ENCODE measurements at places on chromosomes 1 and 21. TPM values are rescaled to one million over a fixed set of nuclear protein-coding genes. Genes with fewer than 3 reads are reported as not detected.

DNA sequence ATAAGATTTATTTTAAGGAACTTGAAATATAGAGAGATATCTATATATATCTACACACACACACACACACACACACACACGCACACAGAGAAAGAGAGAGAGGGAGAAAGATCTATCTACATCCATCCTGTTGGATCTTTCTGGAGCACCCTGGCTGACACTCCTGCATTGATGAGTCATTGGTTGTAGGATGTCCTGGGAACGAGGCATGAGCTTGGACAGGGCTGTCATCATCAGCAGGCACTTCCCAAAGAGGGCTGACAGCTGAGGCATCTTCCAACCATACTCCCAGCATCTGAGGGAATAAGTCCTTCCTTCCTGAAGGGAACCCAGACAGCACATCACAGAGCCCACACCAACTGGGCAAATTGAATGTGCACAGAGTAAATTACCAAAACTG, 99.1 kb upstream of the ERG start:
- DNase-seq: no peak

GRCh38 chr1:214970016-214970415, 112.5 kb upstream of the KCNK2 start:
- no peak for DNase-seq

Gene DENND2C
- 0.22 TPM for total RNA-seq

DNA sequence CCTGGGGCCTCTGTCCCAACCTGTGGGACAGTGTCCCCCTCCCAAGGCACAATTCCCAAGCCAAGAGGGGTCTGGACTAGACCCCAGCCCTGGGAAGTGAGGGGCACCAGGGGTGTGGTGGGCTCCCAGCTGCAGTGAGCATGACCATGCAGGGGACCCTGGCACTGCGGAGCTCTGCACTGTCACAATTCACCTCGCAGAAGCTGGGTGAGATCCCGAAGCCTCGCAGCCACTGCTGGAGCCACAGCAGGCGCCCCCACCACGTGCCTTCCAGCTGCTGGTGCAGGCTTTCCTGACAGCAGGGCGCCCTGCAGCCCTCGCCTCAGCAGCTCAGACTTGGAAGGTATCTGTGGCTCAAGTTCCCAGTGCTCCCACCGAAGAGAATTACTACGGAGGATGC, 10.0 kb upstream of the SRARP start:
- no peak for DNase-seq

Gene CD164L2
- total RNA-seq: not detected

DNA sequence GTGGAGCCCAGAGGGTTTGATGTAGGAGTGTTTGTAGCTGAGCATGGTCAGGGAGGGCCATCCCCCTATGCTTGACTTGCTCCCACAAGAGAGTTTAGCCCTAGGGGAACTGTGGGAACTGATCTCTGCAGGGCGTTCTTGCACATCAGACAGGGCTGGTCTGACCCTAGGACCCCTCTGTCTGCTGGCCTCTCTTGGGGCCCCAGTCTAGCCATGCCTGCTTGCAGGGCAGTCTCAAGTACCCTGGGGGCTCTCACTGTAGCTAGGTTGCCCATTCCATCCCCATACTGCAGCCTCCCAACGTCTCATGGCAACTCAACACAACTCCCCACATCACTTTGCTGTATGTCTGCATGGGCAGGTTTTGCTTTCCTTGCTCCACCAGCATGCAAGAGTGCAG, 1250.7 kb upstream of the B3GALT2 start:
- DNase-seq: no peak

DNA sequence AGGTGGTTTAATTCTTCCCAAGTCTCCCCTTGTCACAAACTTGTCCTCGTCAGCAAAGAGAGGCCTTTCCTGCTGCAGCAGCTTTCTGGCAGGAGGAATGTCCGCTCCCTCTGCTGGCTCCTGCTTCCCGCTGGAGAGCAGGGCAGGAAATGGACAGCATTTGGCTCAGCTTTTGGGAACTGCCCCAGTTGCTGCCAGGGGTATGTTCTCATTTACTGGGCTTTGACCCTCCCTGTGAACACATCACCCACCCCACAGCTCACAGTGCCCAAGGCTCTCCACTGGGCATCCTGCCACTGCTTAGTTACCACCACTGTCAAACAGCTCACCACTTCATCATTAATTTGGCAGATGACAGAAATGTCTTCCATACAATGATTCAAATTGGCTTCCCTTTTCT, 75.4 kb downstream of the MRPL37 start:
- DNase-seq: peak; percentile 45

DNA sequence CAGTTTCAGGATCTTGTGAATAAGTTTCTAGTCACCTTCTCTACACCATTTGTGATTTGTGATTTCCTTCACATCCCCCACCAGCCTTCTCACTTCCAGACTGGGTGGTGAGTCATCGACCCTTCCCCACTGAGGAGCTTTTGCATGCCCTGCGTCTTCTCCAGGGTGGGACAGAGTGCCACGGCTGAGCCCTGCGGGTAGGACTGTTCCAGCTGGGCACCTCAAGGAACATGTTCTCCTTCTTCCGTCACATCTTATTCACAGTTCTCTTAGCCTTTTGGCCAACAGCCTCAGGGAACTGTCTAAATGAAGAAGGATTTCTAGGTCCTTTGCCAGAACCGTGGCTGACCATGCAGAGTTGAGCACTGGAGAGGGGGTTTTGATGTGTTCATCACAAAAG, 116.5 kb downstream of the TMEM53 start:
- no peak for DNase-seq

DNA sequence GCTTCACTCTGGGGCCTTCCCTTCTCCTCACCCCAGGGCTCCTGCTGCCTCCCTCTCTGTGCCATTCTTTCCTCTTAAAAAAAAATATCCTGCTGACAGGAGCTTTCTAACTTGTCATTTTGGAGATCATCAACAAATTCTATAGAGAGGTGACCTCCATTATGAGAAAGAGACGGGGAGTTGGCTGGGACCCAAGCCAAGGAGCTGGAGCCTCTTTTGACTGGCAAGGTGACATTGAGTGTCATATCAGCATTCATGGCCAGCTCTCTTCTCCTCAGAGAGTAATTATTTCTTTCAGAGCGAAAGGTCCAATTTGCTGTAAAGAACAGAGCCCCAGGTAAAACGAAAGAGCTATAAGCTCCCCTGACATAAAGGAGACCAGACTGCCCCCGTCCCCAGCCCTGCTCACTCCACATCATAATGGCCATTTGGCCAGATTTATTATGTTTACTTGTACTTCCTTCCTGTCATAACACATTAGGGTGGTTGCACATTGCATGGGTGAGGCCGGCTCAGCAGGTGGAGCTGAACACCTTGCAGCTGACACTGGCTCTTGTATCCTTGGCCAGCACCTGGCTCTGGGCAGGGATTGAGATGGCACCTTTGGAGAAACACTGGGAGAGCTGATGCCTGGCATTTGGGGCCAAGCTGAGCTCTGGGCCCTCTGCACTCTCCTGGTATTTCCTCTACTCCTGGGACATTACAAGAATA, 404.0 kb upstream of the VAMP3 start:
- no peak for DNase-seq

All from endothelial cell of umbilical vein (primary cell).